Hair follicular keratinocyte (primary cell): ENCODE measurements at places on chromosomes 5 and 9. TPM values are rescaled to one million over a fixed set of nuclear protein-coding genes. Genes with fewer than 3 reads are reported as not detected.

Gene SNCAIP
- total RNA-seq = not detected in 2 replicates

Gene RNF183
- not detected in 2 replicates for total RNA-seq

Gene F12
- total RNA-seq = 7.5 and 8.3 TPM in 2 replicates

Gene UBAP1
- 38.1 and 48.8 TPM in 2 replicates for total RNA-seq

Gene GDNF
- 0.04 TPM in 1 of 2 replicates, not detected in the other for total RNA-seq

Gene SPATA31E1
- not detected in 2 replicates for total RNA-seq

Gene DNAJA1
- total RNA-seq = 53.0 and 93.5 TPM in 2 replicates

Gene ENTREP1
- total RNA-seq = 0.08 and 0.19 TPM in 2 replicates

Gene SEMA4D
- total RNA-seq = 0.16 and 1.6 TPM in 2 replicates

Gene MORN5
- total RNA-seq = not detected in 2 replicates

Gene GABRG2
- not detected in 2 replicates for total RNA-seq
